ENCODE measurements at places on chromosomes 3 and 15. TPM values are rescaled to one million over a fixed set of nuclear protein-coding genes. Genes with fewer than 3 reads are reported as not detected.

- H3K27me3 ChIP-seq, result no peaks in the 10 kb centered on the region
- DNase-seq, result no peak
- H3K27ac ChIP-seq, result no peak overlapping the region
- H3K4me1 ChIP-seq, result no peaks in the 10 kb centered on the region
Measured at GRCh38 chr3:87710511-87710910, 348.3 kb downstream of the CGGBP1 start.

GOLGA8G gene
- not detected for total RNA-seq

STRC gene
- under 0.01 TPM for total RNA-seq

FGF7 gene
- total RNA-seq, result 109 TPM

DNA sequence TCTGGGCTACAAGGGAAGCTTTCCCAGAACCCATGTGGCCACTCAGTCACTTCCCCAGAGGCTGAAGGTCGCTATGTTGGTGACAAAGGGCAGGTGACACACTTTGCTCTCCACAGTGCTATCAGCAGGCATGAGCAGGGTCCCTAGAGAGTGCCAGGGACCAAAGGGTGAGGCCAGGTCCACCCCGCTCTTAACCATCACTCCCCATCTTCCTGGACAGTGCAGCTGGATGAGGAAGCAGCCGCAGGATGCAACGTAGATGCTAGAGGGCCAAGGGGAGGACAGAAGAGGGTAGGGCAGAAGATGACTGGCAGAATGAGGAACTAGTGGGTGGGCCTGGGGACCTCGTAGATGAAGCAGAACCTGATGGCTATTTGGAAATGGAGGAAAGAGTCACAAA lies 13.6 kb upstream of the LTF start:
- H3K36me3 ChIP-seq, result no peaks in the 10 kb centered on the region
- H3K4me1 ChIP-seq, result no peaks in the 10 kb centered on the region
- no peak for DNase-seq
- H3K4me3 ChIP-seq, result no peak overlapping the region
